Stimulated activated CD8-positive, alpha-beta memory T cell treated with anti-CD3 and anti-CD28 coated beads, Interleukin-2, amount 100 ng/mL, for 1 hour (primary cell): ENCODE measurements at places on chromosomes 3 and 15.

- DNase-seq: no peak
These were observed 124.5 kb downstream of the SUCLG2 start for GRCh38 chr3:67529915-67530314.

- DNase-seq: no peak
These were observed 34.6 kb downstream of the PAK2 start for GRCh38 chr3:196774191-196774820.

GRCh38 chr3:183734750-183735494, 37.3 kb downstream of the YEATS2 start:
- no peak for DNase-seq

DNA sequence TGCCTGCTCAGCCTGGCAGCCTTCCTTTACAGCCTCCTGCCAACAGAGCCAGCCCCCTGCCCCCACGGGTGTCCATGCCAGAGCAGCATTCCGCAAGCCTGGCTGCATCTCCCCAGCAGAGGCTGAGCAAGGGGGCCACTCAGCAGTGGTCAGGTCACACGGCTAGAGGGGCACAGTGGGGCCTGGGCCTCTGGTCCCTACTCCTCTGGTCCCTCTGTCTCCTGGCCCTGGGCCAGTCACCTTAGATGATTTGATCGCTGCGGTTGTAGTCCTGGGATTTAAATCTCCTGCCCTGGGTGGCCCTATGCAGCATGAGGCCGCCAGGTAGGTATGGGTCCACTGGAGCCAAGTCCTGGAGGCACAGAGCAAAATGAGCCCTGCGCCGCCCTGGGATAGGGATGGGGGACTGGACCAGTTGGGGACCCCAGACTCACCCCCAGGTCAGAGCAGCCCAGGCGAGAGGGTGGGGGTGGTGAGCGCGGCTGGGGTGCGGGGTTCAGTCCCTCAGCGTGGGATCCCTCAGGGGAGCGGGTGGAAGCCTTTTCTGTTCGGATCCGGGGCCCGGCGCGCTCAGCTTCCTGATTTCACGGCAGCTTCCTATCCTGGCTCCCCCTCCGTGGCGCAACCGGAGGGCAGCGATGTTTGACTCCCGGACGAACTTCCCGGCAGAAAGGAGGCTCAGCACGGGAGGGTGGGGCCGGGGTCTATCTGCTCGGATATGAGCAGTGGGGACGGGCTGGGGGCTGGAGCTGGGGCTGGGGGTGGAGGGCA, at the start of gene ZBTB47:
Gene ZBTB47, plus strand, starts transcription at position 138 of the 771 bp plus-strand sequence. CDS start 4,659 bp downstream, outside the sequence.
- DNase-seq: no peak

GRCh38 chr3:171525437-171525836, 65.2 kb upstream of the TNIK start:
- DNase-seq: no peak

DNA sequence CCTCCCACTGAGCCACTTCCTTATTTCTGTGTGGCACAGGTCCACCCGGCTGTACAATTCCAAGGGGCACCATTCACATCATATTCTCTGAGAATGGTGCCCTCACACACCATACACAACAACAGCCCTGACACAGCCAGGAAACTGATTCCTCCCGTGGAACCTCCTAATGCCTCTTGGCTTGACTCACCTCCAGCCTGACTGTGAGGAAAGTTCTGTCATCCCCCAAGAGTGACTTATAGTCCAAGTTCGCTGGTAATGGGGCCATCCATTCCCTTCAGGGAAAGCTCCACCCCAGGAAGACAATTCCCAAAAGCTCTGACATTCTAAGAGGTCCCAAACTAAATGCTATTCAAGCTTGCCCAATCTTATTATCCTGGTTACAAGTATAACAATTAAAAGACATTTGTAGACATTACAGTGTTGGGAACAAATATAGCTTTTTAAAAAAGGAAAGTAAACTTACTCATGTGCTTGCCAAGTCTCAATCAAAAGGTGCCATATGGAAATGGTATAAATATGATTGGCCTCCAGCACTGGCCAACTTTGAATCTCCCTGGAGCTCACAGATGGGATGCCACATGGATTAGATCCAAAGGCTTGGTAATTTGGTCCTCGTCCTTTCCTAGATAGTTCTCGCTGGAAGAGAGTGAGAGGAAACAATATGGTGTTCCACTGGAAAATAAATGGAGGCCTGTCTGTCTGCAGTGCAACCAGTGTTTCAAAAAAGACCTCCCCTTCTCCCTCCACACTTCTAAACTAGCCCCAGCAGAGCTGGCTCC, 56.3 kb upstream of the PSMD6 start:
- DNase-seq: no peak
